ENCODE measurements at places on chromosomes 3 and 15. TPM values are rescaled to one million over a fixed set of nuclear protein-coding genes. Genes with fewer than 3 reads are reported as not detected.

The EPHB3 gene
- polyA plus RNA-seq = 0.96 TPM

GRCh38 chr3:171806200-171807128, 3.8 kb downstream of the PLD1 start:
- no peak for DNase-seq

- no peak for DNase-seq
These were observed 1159.2 kb downstream of the TUSC7 start for GRCh38 chr3:117868766-117869165.

DNA sequence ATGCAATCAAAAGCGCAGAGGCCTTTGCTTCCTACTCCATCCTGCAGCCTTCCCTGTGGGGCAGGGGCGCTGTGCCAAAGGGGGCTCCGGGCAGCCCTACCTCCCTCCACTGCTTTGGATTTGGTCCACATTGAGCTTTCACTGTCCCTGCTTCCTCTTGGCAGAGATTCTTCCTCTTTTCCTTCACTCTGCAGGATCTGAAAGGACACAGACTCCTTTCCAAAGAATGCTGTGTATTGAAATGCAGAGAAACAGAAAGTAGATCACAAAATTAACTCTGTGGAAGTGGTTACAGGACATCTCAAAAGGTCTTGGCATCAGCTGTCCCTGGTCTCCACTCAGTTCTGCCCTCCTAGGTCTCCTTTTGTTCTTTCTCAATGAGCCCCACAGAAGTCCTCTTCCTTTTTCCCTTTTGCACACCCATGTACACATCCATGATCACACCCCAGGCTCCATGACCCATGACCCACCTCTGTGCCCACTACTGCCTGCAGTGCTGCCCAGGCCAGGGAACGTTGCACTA, 64.1 kb downstream of the CCR1 start:
- DNase-seq = no peak

GRCh38 chr3:66489581-66489980, 11.2 kb downstream of the LRIG1 start:
- no peak for DNase-seq

DNA sequence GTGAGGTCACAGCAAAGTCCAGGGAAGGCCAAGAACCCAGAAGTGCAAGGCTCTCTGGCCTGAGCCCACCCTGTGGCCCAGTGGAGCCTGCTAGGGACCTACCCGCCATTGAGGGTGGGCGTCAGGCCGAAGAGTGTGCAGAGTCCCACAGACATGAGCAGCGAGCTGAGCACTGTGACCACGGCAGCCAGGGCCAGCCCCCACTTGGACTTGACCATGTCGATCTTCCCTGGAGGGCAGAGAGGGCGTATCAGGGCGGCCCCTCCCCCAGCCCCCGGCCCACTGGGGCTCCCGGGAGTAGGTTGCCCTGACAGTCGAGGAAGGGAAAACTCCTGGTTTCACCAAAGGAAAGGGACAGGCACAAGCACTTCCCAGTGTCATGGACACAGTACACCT, 44.6 kb downstream of the PTPN23 start:
- DNase-seq = no peak

All from heart right ventricle (tissue), 16 donors.